ENCODE measurements at places on chromosomes 6 and 20.
A peak's percentile ranks its signal among the peaks of the same experiment; 100 is the strongest.

GRCh38 chr20:37526839-37527637 lies 638 bp downstream of the BLCAP start:
- DNase-seq, result no peak

- no peak for DNase-seq
Observed at GRCh38 chr20:25025091-25025861, 32.7 kb downstream of the ACSS1 start.

GRCh38 chr20:9298906-9299305 lies 215.5 kb upstream of the LAMP5 start:
- no peak for DNase-seq

GRCh38 chr6:20680697-20681165 lies 146.5 kb downstream of the CDKAL1 start:
- no peak for DNase-seq

GRCh38 chr6:6392214-6393068 lies 72.0 kb upstream of the F13A1 start:
- no peak for DNase-seq

- peak; percentile 22 for DNase-seq
Observed at GRCh38 chr20:3407771-3408637, 535 bp upstream of the DNAAF9 start.

- DNase-seq, result no peak
Observed at GRCh38 chr6:84554706-84555105, 209.7 kb downstream of the TBX18 start.

GRCh38 chr6:52815167-52816092 lies 11.8 kb upstream of the GSTA1 start:
- no peak for DNase-seq

DNA sequence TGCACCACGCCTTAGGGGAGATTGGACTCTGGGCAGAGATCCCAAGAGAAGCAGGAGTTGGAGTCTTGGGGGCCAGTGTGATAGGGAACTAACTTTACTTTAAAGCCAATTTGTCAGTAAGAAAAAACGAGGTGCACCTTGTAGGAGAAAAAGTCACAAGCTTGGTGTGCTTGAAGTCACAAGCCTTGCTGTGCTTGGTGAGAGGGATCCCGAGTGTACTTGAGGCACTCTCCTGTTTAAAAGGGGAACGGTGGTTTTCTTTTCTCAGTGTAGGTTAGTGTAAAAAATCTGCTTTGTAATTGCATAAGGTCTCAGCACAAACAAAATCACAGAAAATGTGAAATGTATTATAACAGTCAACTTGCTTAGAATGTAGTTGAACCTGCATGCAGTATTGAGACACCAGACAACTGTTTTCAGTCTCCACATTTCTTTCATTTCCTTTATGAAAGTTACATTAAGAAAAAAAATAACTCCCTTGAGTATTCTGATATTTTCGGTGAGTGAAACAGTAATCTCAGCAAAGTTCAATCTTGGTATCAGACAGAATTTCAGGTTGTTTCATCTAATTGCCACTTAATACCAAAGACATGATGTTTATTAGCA lies 111.1 kb upstream of the DUSP22 start:
- no peak for DNase-seq

DNA sequence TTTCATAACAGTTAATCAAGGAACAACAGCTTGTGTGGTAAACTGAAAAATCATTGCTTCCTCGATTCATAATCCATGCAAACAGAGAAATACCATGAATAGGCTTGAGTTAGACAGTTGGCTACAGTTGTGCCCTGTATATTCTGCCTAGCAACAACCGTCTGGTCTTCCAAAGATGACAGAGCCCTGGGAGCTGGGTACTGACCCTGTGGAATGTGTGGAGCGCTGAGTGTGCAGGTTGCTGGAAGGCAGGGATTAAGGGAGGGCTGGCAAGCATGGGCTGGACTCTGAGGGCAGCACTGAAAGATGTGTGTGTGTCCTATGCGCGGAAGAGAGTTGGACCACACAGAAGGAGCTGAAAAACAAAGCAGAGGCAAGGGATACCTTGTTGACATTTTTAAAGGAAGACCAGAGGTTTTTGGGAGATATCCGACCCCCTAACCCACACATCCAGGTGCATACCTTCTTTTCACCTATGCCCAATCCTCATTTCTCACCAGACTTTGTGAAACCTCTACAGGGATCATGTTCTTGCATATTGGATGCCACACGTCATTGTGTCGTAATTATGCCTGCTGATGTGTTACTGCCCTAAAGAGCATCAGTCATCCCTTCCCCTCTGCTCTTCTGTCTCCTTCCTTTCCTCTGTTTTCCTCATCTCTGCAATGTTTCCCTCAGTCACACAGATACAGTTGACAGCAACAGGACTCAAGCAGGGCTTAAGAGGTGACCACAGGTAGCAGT lies 58.2 kb upstream of the VGLL2 start:
- no peak for DNase-seq

DNA sequence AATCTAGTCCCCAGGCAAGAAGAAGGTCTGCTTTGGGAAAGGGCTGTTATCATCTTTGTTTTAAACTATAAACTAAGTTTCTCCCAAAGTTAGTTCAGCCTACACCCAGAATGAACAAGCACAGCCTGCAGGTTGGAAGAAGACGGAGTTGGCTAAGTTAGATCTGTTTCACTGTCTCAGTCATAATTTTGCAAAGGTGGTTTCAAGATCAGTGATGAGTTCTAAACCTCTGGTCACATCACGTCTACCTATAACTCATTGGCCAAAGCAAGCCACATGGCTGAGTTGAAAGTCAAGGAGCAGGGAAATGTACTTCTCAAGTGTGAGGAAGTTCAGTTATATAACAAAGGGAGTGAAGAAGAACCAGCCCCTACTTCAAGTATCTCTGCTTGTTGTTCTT lies 50.5 kb upstream of the ECI2 start:
- DNase-seq, result no peak

DNA sequence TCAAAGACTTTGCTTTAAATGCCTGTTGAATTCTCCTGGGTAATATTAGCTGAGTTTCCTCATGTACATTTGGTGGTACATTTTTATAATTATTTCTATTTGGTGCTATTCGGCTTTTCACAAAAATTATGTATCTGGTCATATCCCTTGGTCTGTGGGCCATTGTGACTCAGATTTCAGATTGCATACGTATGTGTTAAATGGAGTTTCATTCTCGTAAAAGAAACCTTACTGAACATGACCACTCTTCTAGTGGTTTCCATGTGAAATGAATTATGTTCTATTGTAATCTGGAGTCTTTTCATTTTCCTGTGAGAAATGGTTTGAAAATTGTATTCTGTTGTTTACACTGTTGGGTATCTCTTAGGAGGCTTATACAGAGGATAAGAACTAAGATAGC lies 386.2 kb upstream of the FLRT3 start:
- no peak for DNase-seq

GRCh38 chr20:5504061-5504739 lies 187.4 kb upstream of the PROKR2 start:
- DNase-seq, result no peak

Measured in activated naive CD8-positive, alpha-beta T cell treated with anti-CD3 and anti-CD28 coated beads, Interleukin-2, amount 50 U/mL, for 16 hours (primary cell).